ENCODE measurements at places on chromosomes 7 and 10.

DNA sequence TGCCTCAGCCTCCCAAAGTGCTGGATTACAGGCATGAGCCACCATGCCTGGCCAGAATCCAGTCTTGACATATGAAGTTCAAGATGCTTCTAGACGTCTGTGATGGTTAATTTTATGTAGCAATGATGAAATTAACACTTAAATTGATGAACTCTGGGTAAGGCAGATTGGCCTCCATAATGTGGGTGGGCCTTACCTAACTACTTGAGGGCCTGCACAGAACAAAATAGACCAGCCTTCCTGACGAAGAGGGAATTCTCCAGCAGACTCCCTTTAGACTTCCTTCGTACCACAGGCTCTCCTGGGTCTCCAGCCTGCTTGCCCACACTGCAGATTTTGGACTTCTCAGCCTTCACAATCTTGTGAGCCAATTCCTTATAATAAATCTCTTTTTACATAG lies 4.7 kb downstream of the CDNF start:
- DNase-seq = no peak

DNA sequence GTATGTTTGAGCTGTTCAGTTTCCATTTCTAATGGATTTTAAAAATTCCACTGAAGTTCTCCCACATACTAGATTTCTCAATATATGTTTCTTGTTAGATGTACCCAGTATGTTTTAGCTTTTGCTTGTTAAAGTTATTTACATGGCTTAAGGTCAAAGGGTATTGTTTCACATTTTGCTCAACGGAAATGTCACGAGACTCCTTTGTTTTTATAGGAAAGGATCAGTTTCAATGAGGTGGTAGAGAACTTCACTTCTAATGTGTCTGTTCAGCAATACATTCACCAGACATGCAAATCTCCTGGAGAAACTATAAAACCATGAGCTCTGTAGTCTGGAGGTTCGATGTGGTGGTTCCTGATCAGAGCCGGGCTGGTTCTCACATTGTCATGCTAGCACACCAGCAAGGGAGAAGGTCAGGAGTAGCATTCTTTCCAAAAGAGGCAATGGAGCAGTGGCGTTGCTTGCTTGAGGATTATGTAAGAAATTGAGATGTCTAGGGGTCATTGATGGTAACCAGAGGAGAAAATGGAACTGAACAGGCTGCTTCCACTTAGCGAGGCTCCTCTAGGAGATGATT lies 114.0 kb downstream of the RAB18 start:
- DNase-seq = no peak

- no peak for DNase-seq
Measured at GRCh38 chr7:3332308-3332707, 31.3 kb downstream of the SDK1 start.

DNA sequence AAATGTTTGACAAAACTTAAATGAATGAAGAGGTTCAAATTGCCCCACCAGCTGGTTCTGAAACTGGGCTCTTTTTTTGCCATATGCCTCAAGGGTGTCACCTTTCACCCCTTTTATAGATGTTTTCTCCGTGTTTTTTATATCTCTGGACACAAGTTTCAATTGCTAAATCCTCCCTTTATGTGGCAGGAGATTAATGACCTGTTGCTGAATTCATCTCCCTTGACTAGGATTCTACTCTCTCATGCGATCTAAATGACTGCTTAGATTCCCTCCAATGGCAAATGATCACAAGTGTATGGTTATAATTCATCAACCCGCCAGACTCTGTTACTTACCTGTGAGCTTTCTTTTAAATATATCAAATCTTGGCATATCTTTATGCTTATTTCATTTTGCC lies 677.0 kb upstream of the POT1 start:
- no peak for DNase-seq

GRCh38 chr7:154748089-154748786 lies 254.7 kb downstream of the PAXIP1 start:
- DNase-seq = no peak

- no peak for DNase-seq
Measured at GRCh38 chr7:50798126-50798525, 15.4 kb upstream of the GRB10 start.

- no peak for DNase-seq
Measured at GRCh38 chr10:133388973-133389818, 4.8 kb upstream of the MTG1 start.

- DNase-seq = no peak
Measured at GRCh38 chr7:132785870-132786269, 209.6 kb upstream of the PLXNA4 start.

GRCh38 chr7:88480896-88481295 lies 174.2 kb upstream of the STEAP4 start:
- DNase-seq = no peak

DNA sequence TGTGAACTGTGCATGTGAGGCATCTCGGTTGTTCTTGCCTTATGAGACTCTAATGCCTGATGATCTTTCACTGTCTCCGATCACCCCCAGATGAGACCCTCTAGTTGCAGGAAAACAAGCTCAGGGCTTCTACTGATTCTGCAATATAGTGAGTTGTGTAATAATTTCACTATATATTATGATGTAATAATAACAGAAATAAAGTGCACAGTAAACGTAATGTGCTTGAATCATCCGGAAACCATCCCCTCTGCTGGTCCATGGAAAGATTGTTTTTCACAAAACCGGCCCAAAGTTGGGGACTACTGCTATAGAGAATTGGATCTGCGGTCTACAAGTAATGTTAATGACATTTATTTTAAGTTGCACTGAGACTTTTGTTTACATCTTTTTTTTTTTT lies 126.7 kb downstream of the TPST1 start:
- no peak for DNase-seq

- no peak for DNase-seq
Measured at GRCh38 chr10:61139592-61139953, 195.6 kb upstream of the RHOBTB1 start.

DNA sequence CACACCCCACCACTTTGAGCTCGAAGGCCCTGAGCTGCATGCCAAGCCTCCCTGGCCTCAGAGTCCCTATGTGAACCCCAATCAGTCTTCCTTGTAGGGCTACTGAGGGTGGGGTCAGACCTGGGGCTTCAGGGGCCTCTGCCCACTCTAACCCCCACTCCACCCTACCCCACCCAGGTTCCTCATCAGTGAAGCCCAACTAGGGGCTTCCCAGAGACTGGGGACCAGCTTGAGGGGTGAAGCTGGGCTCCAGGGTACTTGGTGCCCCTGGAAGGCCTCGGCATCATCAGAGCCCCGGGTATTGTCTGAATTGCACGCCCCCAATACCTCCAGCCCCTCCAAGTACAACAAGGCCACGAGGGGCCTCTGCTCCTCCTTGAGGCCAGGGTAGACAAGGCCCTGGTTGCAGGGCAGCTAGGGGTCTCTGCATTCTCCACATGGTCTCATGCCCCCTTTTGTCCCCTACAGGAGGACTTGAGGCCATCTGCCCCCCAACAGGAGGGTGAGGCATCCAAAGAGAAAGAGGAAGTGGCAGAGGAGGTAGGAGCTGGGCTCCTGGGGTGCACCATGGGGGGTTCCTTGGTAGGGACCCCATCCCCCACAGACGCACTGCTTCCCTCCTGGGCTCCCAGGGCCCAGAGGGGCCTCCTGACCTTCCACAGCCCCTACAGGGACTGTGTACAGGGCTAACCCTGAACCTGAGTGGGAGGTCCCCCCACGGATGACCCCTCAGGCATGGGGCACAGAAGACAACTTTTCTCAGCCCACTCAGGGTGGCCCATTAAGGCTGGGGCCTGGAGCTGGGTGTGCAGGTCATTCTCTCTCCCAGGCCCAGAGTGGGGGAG lies 4.0 kb downstream of the SNCG start:
- no peak for DNase-seq

DNA sequence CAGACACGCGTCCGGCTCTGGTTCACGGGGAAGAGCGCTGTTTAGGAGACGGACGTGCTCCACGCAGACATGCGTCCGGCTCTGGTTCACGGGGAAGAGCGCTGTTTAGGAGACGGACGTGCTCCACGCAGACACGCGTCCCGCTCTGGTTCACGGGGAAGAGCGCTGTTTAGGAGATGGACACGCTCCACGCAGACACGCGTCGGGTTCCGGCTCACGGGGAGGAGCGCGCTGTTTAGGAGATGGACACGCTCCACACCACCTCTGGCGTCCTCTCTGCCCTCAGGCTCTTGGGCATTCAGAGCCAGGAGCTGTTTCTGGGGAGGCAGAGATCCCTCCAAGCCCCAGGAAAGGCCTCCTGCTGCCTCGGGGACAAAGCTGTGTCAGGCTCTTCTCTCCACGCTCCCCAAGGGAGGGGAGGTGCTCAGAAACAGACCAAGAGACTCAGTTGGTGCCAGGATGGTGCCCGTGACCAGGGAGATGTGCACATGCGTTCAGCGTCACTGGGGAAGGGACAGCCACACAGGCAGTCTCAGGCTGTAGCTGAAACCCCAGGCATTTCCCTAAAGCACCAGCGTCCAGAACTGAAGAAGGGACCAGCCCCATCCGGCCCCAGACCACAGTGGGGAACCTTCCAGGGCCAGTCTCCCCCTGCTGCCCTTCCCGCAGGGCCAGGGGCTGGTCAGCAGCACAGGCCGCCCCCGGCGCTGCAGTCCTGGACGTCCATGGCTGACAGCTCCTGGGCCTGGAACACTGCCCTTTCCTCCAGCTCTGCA lies 175.6 kb downstream of the ELFN1 start:
- no peak for DNase-seq

GRCh38 chr7:84953234-84953633 lies 233.6 kb downstream of the SEMA3D start:
- no peak for DNase-seq

GRCh38 chr10:21141946-21142492 lies 244.9 kb upstream of the NEBL start:
- peak; percentile 9 for DNase-seq

- no peak for DNase-seq
Measured at GRCh38 chr10:7411671-7412128, 866 bp upstream of the SFMBT2 start.

DNA sequence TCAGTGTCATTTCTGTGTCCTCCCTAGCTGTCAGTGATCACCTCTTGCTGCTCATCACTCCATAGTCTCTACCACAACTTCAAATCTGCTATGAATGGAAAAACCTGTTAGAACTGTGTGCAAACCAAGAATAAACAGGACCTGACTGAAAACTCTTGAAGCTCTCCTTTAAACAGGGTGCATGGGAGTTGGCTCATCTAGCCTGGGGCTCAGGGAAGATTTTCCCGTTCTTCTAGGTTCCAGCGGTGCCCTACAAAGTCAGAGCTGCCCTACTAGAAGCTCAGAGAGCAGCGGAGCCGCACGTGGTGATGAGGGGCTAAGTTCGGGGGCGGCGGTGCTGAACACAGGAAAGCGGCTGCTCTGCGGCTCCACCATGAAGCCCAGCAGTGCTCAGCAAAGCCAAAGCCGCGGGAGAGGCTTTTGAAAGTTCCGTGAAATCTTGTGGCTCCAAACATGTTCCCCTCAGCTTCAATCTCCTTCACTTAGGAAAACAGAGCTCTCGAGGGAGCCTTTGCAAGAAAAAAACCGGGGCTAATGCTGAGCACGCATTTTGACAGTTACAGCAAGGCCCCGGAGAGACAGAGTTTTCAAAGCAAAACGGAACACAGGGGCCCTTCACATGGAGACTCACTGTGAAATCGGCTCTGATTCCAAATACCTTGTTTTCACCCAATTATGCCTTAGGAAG lies 30.5 kb downstream of the RGS10 start:
- no peak for DNase-seq

DNA sequence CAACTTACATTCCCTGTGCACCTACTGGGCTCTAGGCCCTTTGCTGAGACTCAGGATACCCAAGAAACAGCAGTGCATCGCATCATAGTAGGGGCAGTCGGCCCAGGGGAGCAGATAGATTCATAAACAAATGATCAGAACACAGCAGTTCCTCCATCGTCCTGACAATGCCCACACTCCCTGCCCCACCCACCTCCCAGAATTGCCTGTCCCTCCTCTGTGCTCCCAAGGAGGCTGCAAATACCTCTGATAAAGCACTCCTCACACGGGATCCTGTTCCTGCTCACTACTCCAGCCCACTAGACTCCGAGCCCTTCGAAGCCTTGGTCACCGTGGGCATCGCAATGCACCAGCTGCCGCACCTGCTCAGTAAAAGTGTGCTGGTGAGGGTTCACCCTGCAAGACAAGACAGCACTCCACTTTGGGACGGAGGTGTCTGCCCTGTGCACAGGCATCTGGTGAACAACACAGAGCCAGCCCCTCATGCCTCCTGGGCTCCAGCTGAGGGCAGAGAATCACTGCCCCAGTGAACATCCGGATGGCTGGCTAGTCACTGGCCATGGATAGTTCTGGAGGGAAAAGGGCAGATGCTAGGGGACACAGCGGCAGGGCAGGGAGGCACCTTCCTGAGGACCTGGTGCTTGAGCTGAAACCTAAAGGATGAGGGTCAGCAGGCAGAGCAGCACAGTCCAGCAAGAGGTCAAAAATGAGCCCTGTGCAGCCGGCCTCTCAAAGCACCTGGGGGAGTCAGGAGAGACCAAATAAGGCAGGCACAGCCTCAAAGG lies 60.7 kb downstream of the TNS3 start:
- DNase-seq = no peak

- no peak for DNase-seq
Measured at GRCh38 chr10:101238732-101239105, 9.5 kb upstream of the LBX1 start.

DNA sequence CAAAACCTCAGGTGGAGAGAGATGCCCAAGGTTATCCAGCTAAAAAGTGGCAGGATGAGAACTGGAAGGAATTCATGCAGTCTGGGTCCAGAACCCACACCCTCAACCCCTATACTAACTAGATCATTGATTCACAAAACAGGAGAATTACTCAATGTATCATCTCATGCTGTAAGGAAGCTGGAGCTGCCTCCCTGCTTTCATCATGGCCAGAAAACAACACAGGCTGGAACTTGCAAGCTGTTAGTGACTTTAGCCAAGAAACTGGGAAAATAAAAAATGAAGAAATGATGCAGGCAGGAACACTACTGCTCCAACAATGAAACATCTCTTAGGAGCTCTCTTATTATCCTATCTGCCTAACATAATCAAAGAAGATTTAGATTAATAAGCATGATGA lies 619.8 kb upstream of the CELF2 start:
- no peak for DNase-seq

DNA sequence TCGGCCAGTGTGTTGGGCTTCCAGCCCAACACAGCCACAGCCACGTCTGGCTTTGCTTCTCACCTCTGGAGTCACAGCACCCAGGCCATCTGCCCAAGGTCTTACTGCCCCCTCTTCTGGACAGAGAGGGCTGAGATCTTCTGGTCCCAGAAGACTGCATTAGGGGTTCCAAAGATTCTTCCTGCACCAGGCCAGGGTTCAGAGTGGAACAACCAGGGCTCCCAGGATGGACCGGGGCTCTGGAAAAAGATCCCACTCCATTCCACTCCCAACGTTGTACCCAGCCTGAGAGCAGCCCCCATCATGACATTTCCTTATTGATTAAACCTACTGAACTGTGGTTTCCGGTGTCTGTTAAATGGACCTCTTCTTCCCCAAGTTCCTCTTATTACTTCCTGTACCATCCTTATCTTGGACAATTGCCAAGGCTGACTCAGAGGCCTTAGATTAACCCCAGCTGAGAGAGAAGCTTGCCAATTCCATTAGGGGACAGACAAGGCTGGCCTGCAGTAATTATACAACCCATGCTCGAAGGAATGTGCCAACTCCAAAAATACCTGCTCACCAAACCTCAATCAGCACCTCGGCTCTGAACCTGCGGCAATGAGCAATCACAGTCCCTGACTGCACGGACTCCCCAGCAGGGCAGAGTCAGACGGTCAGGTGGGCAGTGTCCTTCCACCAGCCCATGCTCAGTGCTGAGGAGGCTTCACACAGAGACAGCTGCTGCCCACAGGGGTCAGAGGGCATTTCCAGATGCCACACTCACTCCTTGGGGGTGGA lies 47.9 kb upstream of the NPFFR1 start:
- peak; percentile 89 for DNase-seq

Measured in SW480 (cell line).